ENCODE measurements at places on chromosomes 1 and 21.

- no peak for DNase-seq
Measured at GRCh38 chr1:112735752-112736151, 20.6 kb upstream of the PPM1J start.

DNA sequence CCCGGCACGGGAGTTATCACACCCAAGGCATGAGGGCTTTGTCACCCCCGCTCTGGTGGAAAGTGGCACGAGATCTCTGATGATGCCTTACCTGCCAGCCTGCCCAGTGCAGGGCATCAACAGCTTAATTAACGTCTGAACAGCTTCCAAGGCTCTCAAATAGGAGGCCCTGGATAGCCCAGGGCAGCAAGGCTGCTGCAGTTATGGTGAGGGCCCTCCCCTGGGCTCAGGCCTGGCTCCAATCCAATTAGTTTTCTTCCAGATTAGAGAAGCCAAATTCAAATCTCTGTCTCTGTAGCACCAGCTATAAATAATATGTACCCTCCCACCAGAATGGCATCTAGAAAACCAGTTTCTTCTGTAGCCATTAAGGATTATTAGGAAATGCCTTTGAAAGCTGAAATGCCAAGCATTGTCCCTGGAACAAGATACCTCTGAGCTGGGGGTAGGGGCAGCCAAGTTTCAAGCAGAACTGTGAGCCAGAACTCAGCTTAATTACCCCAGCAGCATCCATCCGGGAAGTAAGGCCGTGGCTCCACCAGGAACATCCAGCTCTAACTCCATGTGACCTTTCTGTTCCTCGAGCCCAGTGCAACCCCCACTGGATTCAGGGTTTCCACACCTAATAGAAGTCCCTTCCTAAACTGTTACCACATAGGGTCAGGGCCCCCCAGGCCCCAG, 12.5 kb downstream of the QSOX1 start:
- DNase-seq: no peak

- no peak for DNase-seq
Measured at GRCh38 chr1:156483397-156483796, 17.2 kb downstream of the MEF2D start.

DNA sequence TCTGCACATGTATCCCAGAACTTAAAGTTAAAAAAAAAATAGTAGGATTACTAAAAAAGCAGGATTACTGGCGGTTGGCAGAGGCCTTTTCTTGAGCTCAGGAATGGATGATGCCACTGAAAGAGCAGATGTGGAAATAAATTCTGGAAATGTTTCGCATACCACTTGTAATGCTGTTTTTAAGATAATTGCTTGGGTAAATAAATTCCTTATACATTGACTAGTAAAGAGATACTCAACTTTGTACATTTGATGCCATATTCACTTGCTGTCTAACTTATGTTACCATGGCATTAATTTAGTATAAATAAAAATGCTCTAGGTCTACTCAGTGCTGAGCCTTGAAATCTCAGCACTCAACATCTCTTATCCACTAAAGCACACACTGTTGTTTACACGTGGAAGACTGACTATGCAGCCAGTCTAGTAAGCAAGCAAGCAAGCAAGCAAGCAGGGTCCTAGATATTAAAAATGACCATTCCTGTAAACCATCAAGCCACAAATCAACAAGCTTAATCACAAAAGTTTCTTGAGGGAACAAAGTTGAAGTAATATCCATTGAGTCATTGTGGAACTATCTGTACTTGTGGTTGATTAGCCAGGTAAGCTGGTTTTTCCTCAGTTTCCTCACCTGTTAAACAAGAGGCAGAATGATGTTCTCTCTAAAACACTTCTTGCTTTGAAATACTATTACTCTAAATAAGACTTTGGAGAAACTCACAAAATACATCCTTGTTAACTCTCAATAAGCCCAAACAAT, 1.7 kb upstream of the RASAL2 start:
- DNase-seq: no peak

DNA sequence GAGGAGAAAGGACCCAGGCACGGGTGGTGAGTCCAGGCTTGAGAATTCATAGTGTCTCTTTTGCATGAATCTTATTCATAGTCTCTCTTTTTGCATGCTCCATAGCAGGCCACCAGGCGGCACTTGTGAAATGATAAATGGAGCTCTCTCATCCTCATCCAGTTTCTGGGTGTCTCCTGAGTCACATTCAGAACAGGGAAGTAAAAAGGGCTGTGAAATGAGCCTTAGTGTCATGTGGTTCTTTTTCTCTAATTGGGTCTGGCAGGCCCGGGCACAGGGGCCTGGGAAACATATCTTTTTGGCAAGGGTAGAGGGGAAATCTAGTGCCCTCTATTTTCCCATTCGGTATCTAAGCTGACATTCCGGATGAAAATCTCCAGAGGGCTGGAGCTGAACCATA, 19.1 kb upstream of the NCF2 start:
- DNase-seq: no peak

All from fibroblast of the conjunctiva (primary cell).